ENCODE measurements at places on chromosomes 13 and 19.

DNA sequence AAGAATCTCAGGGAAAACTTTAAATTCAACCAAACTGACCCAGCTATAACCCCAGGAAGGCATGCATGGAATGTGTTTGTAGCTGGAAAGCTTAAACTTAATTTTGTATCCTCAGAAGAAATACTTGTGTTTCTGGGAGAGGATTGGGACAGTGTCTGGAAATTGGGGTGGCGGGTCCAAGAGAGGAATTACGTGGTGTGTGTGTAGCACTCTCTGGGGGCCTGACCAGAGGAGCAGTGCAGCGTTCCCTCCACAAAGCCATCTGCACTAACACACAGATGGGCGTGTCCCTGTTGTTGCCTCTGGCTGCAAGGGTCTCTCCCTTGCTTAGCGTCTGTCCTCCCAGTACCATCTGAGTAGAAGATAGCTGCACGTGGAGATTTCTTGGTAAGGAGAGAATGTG, 6.4 kb downstream of the GARRE1 start:
- peak; percentile 75 for DNase-seq

- DNase-seq, result no peak
Observed at GRCh38 chr13:78972561-78972960, 313.6 kb upstream of the OBI1 start.

GRCh38 chr13:33034882-33035520, 18.8 kb downstream of the KL start:
- DNase-seq, result no peak

DNA sequence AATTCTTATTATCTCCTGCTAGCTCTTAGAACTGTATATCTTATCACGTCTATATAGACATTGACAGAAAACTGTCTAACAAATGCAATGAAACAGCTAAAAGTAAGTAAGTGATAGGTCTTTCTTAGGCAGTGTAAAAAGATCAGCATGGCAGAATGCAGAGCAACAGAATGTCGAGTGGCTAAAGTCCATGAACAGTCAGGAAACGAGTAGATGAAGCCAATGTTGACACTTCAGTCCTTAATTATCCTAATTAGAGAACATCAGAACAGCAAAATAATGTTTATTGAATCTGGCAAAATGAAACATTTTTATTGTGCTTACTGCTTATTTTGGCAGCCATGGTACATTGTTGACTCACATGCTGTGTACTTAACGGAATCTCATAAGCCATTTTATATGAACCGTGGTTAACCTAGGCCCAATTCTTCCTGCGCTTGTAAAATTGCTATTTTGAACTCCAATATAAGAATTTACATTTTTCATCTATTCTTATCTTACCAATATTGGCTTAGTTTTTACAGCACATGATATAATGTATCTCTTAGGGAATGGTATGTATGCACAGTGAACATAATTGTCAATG, 748.1 kb downstream of the DACH1 start:
- no peak for DNase-seq

DNA sequence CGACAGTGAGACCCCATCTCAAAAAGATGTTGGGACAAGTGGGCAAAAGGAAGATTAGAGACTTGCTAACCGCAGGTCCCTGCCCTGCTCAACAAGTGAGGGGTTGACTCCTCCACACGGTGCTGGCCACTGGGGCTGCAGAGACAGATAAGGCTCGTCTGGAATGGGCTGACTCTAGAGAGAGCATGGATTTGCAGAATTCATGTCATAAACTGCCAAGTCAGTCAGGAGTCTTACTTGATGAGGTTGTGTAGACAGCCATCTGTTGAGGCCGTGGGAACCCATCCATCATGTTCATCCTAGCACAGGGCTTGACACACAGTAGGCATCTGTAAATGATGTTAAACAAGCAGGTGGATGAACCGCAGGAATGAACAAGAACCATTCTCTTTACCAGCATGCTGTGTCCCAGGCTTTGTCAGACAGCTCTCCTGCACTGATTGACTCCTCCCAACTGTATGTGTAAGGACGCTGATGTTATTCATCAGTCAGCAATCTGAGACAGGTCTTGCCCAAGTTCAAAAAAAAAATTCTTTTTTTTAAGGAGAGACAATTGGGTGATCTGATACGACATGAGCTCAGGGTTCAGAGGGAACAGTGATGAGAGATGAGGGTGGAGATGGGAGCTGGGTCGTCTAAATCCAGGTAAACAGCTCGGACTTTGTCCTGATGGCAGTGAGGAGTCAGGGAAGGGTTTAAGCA, 8.8 kb downstream of the PAF1 start:
- no peak for DNase-seq

GRCh38 chr13:70375718-70376117, 267.5 kb upstream of the KLHL1 start:
- no peak for DNase-seq

DNA sequence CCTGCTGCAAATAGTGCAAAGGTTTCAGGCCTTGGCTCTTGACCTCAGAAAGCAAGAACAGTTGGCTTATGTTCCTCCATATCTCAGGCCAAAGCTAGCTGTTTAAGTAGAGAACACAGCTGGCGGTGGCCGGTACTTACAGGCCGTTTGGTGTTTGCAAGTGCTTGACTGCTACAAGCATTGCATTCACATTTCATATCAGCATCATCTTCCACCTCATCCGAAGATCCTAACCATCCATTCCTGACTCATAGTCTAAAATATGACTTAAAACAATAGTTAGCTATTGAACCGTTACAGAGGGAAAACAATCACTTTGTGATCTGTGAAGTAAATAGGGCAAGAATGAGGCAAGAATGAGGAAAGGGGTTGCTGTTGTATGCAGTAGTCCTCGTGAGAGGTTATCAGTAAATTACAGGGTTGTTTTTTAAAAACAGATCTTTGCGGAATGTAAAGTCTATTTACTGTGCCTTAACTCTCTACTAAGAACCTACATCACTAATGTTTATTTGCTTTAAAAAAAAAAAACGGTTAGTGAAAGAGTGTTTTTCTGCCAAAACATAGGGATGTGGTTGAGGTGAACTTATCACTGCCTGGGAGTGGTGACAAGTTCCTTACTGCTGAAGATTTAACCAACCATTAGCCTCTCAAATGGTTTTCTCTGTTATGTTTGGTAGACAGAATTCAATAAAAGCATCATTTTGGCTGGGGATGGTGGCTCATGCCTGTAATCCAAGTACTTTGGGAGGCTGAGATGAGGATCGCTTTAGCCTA, 21.6 kb upstream of the WDR88 start:
- no peak for DNase-seq

- no peak for DNase-seq
Observed at GRCh38 chr13:41389580-41389979, 67.8 kb upstream of the RGCC start.
